Activated naive CD4-positive, alpha-beta T cell treated with anti-CD3 and anti-CD28 coated beads, Interleukin-2, amount 10 ng/mL, durations not matched to agents 7 days and 5 days (primary cell): ENCODE measurements at places on chromosomes 2 and 18.

DNA sequence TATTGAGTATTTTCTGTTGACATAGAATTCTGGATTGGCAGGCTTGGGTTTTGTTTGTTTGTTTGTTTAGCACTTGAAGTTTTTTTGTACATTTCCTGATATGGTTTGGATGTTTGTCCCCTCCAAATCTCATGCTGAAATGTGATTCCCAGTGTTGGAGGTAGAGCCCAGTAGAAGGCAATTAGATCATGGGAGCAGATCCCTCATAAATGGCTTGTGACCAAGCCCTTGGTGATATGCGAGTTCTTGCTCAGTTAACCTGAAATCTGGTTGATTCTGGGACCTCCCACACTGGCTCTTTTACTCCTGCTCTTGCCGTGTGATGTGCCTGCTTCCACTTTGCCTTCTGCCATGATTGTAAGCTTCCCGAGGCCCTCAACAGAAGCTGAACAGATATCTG lies 98.0 kb downstream of the PTPN4 start:
- no peak for DNase-seq

- no peak for DNase-seq
Observed at GRCh38 chr2:239574434-239575156, 173.8 kb upstream of the HDAC4 start.

DNA sequence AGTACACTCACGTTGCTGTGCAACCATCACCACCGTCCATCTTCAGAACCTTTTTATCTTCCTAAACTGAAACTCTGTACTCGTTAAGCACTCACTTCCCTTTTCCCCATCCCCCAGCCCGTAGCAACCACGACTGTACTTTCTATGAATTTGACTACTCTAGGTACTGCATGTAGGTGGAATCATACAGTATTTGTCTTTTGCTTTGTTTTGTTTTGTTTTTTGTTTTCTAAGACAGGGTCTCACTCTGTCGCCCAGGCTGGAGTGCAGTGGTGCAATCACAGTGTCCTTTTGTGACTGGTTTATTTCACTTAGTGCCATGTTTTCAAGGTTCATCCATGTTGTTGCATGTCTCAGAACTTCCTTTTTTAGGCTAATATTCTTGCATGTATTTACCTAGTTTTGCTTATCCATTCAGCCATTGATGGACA lies 7.0 kb upstream of the TYMS start:
- peak; percentile 73 for DNase-seq

- no peak for DNase-seq
Observed at GRCh38 chr2:42877936-42878335, 85.6 kb upstream of the HAAO start.

- peak; percentile 79 for DNase-seq
Observed at GRCh38 chr2:127591221-127591923, 54.6 kb upstream of the GPR17 start.

- DNase-seq = no peak
Observed at GRCh38 chr2:96807127-96807471, 9.0 kb upstream of the CNNM3 start.

- peak; percentile 22 for DNase-seq
Observed at GRCh38 chr2:65350651-65351056, 81.7 kb downstream of the SPRED2 start.

DNA sequence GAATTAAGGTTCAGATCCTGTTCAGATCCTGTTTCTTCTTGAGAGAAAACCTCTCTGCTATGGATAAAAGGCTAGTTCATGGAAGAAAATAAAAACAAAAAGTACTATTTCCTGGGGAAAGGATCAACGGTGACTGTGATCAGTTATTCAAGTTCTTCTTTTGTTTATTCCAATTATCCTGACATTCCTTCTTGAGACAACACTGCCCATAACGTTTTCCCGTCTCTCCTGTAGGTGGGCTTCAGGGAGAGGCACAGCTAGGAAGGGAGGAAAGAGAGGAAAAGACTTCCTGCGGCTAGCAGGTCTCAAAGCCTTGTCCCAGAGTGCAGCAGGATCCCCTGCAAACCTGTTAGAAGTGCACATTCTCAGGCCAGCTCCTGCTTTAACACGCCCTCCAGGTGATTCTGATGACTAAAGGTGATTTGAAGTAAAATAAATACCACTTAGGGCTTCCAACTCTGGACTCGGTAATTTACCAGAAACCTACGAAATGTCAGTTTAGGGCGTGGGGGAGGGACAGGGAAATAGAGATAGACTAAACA lies 4.5 kb upstream of the FHL2 start:
- no peak for DNase-seq

DNA sequence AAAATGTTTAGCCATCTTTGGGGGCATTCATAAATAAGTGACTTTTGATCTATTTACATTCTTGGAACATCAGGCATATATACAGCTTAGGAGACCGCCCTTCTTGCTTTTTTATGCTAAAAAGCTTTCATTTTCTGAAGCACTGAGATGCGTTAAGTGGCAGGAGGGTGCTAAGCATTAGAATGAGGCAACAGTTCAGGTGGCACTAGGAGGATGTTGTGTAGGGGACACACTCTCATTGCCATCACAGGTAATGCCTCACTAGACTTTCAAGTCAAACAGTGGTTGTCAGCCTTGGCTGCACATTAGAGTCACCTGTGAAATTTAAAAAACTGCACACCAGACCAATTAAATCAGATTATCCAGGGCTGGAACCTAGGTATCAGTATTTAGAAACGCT lies 39.1 kb downstream of the EHBP1 start:
- DNase-seq = no peak

DNA sequence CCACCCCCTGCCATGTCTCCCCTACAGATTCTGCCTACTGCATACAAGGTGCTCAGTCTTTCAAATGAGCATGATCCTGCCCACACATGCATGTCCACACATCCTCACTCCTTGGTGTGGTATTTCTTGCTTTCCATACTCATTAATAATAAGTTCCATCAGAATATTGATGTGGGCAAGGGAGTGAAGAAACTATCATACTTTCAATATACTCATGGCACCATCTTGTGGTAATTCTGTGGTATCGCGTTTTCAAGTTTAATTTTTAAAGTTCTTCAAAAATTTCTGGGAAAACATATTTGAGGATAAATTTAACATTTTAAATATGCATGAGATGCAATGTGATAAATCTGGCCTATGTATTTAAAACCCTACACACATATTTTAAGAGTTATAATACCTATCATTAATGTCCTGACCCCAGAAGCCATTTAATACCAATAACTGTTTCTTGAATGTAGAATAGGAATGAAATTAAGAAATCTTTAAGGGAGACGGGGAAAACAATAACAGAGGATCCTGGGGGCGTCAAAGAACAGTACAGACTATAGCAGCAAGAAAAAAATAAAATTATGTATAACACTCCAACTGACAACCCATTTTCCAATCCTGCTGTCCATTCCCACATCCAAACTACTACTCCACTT lies 110.1 kb downstream of the ZNF385B start:
- DNase-seq = no peak

DNA sequence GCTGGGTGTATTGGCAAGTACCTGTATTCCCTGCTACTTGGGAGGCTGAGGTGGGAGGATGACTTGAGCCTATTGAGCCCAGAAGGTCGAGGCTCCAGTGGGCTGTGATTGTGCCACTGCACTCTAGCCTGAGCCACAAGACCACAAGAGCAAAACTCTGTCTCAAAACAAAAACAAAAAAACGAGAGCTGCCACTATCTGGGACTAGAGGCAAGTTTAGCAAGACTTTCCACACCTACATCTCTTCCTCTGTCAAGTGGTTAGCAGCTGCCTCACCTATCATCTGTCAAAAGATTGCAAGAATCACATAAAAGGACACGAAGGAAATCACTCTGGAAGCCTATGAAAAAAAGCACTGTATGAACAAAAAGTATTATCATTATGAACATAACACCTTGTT lies 55.2 kb upstream of the RIOK3 start:
- DNase-seq = no peak

GRCh38 chr2:72583376-72583775 lies 242.5 kb downstream of the EXOC6B start:
- DNase-seq = no peak

- DNase-seq = no peak
Observed at GRCh38 chr2:4096978-4097766, 393.8 kb downstream of the DCDC2C start.

DNA sequence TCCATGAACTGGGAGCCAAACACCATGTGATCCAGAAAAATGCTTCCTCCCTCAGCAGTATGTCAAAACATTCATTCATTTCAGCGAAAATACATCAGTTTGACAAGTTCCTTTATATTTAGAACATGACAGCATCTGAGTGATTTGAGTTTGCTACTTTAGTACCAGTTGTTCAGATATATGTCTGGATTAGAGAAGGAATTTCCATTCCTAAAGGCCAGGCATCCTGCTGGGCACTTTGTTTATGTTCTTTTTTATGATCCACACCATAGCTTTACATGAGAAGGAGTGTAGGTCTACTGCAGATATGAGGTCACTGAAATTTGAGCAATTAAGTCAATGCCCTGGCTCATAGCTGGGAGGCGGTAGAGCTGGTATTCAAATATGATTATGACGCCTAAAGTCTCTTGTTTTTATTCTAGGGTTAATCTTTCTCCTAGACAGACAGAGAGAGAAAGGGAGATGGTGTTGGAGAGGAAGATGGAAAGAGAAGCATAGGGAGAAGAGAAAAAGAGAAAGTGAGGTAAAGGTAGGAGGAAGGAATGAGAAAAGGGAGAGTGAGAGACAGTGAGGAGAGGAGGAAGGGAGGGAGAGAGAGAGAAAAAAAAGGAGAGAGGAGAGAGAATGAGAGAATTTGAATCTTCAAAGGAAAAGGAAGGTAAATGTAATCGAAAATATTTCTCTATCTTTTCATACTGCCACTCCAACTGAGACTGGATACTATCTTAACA lies 839.5 kb upstream of the FANCL start:
- DNase-seq = no peak

DNA sequence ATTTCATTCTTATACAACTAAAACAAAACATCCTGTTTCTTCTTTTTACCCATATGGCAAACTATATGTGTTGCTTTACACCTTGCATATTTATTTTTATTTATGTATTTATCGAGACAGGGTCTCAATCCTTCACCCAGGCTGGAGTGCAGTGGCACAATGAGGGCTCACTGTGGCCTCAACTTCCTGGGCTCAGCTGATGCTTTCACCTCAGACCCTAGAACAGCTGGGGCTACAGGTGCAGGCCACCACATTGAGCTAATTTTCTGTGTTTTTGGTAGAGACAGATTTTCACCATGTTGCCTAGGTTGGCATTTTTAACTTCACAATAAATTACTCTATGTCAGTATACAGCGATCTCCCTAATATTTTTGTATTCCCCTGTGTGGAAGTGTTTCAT lies 522.0 kb downstream of the MBD2 start:
- DNase-seq = no peak

- no peak for DNase-seq
Observed at GRCh38 chr2:112465382-112465781, 16.6 kb upstream of the TTL start.

DNA sequence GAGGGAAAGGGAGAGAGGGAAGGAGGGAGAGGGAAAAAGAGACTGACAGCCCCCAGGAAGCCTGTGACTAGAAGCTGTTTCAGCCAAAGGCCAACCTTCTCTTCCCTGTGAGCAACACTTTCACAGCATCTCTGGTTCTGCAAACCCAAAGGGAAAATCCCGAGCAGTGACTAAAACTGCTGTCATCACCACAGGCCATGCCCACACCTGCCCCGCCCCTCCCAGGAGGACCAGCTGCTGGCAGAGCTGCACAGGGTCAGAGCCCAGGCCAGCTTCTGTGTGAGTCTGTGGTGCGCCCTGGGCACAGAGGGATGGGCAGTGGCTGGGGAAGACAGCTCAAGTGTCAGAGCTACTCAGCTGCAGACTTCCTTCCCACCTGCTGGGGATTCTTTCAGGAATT lies 64.9 kb upstream of the OTOS start:
- peak; percentile 20 for DNase-seq

- no peak for DNase-seq
Observed at GRCh38 chr2:144631636-144632035, 111.7 kb upstream of the ZEB2 start.

- peak; percentile 64 for DNase-seq
Observed at GRCh38 chr2:96260387-96261260, 5.2 kb downstream of the TMEM127 start.

DNA sequence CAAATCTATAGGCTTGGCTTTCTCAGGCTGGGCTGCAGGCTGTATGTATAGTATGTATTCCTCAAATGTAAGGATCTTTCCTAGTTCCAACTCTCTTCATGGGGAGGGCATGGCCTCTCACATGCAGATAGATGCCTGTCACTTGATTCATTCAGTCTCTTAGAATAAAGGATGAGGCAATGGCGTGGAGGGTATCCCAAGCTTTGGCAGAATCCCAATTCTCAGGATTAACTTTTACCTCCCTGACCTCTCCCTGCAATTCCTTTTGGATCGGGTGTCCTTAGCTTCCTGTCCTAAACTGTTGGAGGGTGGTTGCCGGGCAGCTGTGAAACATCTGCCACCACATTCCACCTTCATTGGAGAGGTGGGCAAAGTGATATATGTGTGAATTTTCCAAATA lies 80.3 kb downstream of the INSIG2 start:
- DNase-seq = no peak

- no peak for DNase-seq
Observed at GRCh38 chr2:221402072-221402471, 170.0 kb downstream of the EPHA4 start.

DNA sequence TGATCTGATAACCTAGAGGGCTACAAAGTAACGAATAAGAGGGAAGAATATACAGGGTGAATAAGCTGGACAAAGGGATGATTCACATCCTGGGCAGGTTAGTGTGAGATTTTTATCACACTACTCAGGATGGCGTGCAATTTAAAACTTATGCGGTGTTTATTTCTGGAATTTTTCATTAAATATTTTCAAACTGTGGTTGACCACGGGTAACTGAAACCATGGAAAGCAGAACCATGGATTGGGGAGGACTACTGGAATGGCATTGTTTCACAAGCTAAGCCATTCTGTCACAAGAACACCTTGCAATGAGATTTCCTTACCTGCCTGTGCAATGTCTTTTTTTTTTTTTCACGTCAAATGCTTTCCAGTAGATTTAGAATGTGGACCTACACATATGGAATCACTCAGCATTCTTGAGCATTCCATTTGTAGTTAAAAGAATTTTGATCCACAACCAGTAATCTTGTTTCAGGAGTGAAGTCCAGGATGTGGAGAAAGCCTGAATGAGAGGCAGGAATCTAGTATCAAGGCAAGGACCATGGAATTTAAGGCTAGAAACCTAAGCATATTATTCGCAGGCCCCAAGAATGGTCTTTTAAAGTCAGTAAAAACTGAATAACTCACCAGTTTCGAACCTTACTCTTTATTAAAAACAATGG lies 8.0 kb upstream of the CDK15 start:
- DNase-seq = no peak

- DNase-seq = no peak
Observed at GRCh38 chr2:233503947-233504637, 62.5 kb downstream of the USP40 start.

- DNase-seq = no peak
Observed at GRCh38 chr18:76134628-76135027, 360.4 kb downstream of the ZNF516 start.

DNA sequence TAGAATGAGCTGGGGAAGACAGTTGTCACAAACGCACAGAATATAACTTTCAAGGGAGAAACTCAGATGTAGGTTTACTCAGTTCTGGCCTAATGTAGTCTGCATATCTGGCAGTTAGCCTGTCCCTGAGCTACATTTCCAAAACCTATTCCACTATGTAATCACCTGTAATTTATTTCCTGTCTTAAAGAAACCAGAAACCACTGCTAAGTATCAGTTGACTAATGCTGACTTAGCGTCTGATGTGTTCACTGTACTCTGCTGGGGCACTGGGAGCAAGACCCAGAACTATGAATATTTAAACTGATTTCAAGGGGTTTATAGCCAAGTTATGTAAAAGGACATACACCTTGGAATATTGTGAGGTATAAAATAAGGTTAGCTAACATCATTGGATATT lies 1995.2 kb upstream of the PIK3C3 start:
- no peak for DNase-seq
